ENCODE measurements at places on chromosomes 16 and 17.

- DNase-seq = no peak
Observed at GRCh38 chr16:47947723-47948122, 208.1 kb downstream of the ABCC12 start.

- DNase-seq = no peak
Observed at GRCh38 chr17:81537343-81537855, 9.2 kb downstream of the FSCN2 start.

GRCh38 chr16:85543536-85543935, 69.6 kb upstream of the GSE1 start:
- no peak for DNase-seq

DNA sequence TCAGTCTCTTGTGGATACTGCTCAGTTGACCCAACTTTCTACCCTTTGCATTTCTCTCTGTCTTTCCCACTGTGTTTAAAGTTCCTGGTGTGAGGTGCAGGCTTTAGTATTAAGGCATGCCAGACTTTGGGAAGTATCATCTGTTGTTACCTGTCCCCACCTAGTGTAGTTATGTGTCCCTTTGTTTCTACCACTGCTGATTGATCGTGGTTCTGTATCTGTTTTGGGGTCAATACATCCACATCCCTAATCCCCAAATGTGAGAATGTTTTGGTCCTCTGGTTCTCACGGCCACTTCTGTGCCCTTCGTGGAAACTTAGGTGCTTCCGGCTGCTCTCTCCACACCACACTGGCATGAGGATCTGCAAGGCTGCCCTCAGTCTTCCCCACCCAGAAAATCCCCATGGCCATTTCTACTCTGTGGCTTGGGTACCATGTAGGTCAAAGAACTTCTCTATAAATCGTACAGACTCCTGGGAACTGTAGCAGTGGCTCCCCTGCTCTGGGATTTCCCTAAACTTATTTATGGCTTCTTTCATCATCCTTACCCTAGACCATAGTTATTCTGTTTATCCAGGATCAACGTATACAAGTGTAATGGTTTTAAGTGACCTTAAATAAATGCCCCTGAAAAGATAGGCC, 443.2 kb downstream of the XYLT1 start:
- DNase-seq = no peak

DNA sequence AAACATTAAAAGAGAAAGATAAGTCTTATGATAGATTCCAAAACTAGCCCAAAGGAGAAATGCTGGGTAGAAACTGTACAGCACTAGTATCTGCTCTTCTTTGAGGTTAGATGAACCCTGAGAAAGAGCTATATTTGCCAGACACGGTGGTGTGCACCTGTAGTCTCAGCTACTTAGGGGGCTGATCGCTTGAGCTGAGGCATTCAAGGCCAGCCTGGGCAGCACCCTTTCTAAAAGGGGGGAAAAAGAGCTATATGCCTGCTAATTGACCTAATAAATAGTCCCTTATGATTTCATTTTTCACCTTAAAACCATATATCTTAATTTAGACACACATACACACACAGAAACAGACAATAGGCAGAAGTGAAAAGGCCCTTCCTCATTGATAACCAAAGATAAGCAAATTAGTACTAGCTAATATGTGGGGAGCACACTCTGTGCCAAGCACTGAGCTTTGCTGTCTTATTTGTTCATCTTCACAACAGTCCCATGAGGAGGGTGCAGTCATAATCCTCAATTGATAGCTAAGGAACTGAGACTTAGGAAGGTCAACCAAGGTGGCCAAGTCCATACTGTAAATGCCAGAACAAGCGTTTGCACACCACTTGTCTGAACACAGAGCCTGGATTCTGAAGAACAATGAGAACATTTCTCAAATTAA, 56.6 kb upstream of the NLK start:
- DNase-seq = no peak

DNA sequence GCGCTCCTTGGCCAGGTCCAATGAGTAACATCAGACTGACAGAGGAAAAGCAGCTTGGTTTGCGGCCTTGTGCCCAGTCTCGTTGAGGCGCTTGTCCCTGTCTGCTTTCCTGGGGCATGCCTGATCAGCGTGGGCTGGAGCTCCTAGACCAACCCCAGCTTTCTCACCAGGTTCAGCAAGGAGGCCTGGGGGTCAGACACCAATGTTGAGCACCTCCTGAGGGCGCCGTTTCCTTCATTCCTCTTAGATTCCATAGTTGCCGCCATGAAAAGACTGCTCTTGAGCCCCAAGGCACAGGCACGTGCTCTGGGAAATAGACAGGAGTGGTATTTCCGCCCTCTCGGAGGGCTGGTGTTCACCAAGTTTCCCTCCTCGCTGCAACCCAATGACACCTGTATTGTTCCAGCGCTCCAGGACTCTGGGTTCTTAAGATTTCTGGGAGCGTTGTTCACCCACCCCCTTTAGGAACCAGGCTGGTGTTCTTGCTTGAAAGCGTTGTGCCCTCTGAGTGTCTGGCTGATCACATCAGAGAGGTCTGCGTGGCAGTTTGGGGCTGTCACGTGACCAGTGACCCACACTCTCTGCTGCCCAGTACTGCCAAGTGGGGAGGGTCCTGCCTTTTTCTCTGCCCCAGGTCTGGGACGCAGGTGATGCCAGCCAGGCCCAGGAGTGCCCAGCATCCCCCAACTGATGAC, 18.0 kb downstream of the KCTD2 start:
- DNase-seq = no peak

DNA sequence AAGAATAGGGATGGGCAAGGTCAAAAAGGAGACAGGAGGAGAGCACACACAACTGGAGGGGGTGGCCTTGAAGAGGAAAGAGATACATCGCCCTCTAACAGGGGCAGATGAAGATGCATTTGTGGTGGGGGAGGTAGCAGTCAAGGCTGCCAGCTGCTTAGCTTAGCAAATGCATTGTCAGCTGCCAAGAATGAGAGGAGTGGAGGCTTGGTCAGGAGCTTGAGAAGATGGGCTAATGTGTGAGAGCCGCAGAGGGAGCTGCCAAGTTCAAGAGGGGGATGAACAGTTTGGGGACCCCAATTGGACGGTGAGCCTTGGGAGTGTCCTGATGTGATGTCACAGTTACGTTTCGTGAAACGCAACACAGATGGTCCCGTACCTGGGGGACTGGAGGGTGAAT, 28.9 kb upstream of the GNA13 start:
- DNase-seq = no peak

- DNase-seq = peak; percentile 57
Observed at GRCh38 chr17:40450175-40450574, 6.9 kb downstream of the IGFBP4 start.

- DNase-seq = no peak
Observed at GRCh38 chr16:65572156-65572555, 450.3 kb upstream of the CDH11 start.

DNA sequence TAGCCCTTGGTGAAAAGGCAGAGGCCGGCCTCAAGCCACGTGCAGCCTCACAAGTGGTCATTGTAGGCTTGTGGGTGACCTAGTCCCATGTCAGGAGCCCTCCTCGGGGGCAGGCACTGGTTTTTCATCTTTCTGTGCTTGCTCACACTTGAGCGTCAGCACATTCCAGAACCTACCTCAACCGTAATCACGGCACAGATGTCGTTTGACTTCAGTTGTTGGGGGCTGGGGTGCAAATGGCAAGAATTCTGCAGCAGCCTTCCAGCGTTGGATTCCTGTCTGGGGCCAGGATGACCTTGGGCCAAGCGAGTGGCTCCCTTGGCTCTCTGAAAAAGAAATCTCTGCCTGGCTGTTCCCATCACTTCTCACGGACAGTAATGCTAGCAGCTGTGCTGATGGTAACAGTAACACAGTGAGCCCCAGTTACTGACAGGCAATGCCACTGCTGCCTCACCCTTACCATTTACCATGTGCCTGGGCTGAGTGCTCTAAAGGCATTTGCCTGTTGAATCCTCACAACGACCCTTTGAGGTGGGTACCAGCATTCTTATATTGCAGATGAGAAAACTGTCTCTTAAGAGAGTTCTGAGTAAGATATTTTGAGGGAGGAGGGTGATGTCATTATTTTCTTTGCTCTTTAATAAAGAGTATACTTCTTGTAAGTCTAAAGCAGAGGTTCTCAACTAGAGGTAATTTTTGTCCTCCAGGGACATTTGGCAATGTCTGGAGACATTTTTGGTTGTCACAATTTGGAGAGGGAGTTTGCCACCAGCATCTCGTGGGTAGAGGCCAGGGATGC, 46.5 kb downstream of the KSR1 start:
- DNase-seq = no peak

DNA sequence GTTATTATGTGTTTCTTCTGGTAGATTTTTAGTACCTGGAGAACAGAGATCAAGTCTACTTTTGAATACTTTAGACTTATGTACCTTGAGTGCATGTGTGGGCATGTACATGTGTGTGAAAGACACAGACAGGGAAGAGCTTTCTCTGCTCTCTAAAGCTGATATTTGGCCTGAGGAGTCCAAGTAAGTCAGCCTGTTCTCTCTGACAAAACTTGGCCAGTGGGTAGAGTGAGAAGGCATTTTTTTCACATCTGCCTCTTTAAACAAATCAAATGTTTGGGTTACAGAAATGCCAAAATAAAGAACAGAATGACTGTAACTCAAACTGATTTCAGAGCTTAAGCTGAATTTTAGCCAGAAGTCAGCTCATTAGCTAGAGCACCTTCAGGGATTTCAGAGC, 309.7 kb upstream of the DYNLRB2 start:
- no peak for DNase-seq

GRCh38 chr17:40922239-40922638, 15.2 kb downstream of the KRT23 start:
- DNase-seq = no peak

DNA sequence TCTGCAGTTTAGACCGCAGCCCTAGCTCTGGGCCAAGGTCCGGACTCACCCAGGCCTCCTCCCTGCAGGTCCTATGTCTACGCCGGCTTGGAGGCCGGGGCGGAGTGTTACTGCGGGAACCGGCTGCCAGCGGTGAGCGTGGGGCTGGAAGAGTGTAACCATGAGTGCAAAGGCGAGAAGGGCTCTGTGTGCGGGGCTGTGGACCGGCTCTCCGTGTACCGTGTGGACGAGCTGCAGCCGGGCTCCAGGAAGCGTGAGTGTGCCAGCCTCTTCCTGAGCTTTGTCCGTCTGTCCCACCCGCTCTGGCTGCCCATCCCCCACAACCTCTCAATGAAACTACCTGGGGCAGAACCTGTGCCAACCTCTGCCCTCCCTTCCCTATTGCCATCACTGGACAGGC, 20.1 kb downstream of the WSCD1 start:
- DNase-seq = no peak

DNA sequence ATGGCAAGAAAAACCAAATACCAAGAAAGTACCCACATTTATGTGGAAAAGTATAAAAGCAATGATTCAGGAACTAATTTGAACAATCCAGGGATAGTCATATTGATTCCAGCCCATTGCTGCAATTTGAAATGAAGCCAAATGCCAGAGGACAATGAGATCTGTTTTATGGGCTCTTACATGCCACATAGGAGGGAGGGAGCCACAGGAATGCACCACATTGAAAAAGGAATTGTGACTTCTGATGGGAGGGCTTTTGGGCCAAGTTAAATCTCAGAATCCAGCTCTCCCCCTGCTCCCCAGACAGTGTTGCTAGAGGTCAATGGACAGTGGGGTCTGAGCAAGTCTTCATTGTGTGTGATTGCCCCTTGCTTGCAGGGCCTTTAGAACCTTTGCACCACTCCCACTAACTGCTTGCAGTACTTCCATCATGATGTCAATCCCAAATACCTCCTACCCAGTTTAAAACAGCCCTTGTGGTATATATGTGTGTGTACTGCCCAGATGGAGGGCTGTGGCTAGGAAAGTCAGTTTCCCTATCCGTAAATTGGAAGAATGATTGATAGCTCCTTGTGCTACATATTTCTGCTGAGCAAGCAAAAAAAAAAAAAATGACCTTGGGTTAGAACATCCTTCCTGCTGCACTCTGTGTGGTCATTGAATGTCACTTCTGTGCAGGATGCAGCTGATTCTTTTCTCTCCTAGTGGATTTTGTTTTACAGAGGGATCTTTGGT, 406.8 kb downstream of the UTP18 start:
- DNase-seq = no peak

DNA sequence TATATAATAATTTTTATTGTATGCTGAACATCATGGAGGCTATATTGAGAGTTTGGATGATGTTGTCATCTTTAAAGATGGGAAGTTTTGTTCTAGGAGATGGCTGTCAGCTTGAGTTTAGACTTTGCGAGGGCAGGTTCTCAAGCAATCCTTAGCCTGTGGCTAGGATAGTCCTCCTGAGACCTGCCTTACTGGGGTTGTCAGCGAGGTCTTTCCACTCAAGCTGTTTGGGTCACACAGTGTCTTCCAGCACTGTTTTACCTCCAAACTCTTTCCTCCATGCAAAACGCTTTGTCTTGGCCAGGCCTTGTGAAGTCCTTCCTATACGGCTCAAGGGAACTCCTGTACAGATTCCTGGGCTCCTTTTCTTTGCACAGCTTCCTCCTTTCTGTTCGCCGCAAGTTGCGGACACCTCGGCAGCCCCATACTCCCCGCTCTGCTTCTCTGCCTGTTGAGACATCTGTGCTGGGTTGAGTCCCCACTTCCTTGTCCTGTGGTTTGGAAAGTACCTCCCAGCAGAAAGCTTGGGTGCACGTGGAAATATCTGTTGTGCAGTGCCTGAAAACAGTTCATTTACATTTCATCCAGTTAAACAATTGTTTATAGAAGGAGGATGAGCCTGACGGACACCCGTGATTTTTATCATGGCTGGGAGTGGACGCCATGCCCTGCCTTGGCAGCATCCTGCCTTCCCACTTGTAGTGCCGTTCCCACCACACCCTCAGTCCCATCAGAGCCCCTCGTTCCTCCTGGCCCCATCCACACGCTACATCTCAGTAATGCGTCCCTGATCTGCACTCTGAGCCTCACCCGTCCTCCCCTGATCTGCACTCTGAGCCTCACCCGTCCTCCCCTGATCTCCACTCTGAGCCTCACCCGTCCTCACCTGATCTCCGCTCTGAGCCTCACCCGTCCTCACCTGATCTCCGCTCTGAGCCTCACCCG, 55.0 kb upstream of the CBFA2T3 start:
- DNase-seq = peak; percentile 56

DNA sequence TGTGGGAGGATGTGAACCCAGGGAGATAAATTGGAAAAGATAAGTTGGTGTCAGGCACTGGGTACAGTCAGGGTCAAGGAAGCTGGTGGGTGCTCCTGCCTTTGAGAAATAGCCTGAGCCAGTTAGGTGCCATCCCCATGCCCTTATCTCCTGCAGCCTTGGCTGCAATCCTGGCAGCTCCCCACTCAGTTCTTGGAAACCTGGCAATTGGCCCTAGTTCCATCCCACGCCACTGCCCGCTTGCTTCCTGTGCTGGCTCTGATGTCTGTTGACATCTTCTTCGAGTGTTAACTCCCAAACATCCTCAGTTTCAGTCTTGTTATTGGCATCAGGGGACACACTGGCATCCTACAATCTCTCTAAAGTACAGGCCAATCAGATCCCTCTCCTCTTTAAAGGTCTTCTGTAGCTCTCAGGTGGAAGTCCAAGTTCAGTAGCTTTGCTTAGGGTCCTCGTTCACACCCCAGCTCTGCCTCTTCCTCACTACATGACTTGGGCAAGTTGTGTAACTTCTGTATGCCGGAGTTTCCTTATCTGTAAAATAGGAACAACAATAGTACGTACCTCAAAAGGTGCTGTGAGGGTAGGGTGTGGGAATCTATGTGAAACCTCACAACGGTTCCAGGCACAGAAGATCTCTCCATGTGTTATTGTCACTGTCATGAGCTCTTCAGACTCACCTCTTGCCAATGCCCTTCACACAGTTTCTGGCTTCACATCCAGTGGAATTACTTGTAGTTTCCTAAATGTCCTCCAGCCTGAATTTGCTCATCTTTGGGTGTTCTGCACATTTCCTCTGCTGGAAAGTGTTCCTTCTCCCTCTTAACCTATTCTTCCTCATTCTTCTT, 13.5 kb upstream of the PRKAR1A start:
- no peak for DNase-seq

Measured in activated naive CD8-positive, alpha-beta T cell treated with anti-CD3 and anti-CD28 coated beads, Interleukin-2, amount 50 U/mL, for 24 hours (primary cell).